ENCODE measurements at places on chromosomes 6 and 20.

DNA sequence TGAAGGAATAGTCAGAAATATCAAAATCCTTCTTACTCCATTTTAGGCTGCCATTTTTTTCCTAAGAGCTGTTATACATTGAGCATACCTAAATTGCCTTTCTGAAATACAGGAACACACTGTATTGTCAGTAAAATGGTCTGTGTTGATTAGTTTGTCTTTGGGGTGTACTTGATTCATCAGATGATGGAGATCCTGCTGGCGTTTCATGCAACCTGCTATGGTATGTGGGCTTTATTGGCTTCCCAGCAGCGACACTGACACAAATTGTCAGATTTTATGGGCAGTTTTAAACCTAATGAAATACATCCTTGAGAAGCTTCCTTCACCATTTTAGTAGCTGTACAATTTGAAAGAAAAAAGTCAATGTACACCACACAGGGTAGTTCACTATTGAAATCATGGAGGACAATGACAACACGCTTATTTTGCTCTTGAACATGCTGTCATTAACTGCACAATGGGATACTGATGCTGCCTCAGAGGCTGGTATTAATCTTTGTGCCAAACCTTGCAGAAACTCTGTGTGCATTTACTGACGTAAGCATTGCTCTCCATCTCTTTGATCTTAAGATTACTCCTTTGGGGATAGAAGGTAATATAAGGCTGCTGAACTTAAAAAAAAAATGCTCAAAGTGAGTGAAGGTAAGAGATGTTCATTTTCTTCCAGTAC lies 124.9 kb downstream of the LAMA2 start:
- DNase-seq: no peak

- DNase-seq: no peak
Observed at GRCh38 chr6:68724060-68724459, 89.0 kb downstream of the ADGRB3 start.

- DNase-seq: no peak
Observed at GRCh38 chr6:112986321-112986720, 639.2 kb downstream of the RFPL4B start.

DNA sequence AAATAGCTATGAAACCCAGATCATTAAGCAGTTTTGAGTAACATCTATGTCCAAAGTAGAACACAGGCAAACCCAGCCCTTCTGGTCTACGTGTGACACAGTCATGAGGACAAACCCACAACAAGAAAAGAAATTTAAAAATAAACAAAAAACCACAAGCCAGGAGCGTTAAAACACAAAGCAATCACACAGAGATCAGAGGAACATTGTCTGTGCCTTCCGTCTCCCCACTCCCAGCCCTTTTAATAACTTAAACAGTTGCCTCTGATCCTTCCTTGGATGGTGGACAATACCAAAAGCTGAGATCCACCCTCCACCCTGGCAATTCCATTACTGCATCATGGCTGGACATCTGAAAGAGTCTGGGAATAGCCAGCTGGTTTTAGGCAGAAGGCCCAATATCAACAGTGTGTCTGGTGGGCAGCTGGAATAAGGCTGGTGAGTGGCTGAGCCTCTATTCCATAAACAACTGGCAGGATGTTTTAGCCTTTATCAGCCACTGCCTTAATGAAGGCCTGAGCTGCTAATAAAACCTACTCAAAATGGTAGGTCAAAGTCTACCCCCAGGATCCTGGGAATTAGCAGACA lies 15.7 kb upstream of the LAMA4 start:
- DNase-seq: no peak
